ENCODE measurements at places on chromosomes 6 and 20. TPM values are rescaled to one million over a fixed set of nuclear protein-coding genes. Genes with fewer than 3 reads are reported as not detected.

Gene PHACTR3
- total RNA-seq: not detected

DNA sequence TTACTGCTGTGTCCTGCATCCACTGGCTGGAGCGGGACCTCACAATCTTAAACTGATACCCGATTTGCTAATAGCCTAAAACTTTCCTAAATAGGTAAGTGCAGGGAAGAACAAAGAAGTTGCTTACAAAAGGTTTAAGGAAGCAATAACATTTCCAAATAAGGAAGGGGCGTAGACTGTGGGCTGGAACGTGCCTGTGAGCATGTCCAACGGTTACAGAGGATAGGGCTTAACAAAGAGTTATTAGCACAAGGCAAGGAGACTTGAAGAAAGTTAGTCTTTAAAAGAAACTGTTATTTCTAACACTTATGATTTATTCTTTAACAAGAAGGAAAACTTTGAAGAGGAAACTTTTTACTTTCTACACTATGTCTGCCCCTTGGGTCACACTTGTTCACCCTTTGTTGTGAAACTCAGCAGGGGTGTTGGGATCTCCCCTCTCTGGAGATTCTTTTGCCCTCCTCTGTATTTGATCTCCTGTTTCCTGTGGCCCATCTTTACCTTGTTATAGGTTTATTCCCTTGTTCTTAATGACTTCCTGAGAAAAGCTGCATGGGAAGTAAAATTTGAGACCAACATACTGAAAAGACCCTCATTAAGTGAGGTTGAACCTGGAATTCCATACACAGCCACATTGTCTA is 28.7 kb downstream of the KAT14 start:
- DNase-seq: no peak

- DNase-seq: no peak
Measured at GRCh38 chr20:35984382-35984781, 16.0 kb downstream of the CNBD2 start.

Gene CLPSL2
- total RNA-seq: not detected

DNA sequence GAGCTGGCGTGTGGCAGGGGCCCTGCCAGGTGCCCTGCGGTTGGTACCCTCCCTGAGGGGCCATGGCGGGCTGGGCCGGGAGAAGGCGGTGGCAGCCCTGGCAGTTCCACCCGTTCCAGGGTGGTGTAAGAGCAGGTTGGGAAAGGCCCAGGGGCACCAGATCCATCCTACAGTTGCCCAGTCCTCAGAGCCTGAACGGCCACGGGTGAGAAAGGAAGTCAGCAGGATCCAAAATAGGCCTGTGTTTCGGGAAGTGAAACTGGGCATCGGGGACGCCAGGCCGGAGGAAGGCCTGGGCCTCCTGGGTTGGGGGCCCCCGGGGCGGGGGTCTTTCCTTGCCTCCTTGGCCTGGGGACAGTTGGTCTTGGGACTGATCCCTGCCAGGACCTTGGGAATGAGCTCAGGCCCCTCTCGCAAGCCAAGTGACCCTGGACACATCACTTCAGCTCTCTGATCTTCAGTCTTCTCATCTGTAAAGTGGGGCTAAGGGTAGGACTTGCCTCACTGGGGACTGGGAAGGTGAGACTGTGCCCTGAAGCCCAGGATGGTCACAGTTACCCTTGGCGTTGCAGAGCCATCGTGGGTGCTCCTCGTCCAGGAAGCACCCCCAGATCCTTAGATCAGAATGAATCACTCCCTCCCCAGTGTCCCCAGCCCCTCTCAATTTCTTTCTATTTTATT is 18.1 kb upstream of the NOL4L start:
- no peak for DNase-seq

Gene C20orf204
- 0.67 TPM for total RNA-seq

Gene RIMS4
- 0.12 TPM for total RNA-seq

All from mammary epithelial cell (primary cell).